Stimulated activated CD4-positive, alpha-beta T cell treated with anti-CD3 and anti-CD28 coated beads, Interleukin-12 subunit alpha, Interleukin-12 subunit beta, amount 100 ng/mL, for 48 hours (primary cell): ENCODE measurements at places on chromosomes 5 and 9.
A peak's percentile ranks its signal among the peaks of the same experiment; 100 is the strongest.

GRCh38 chr5:68424799-68425537, 209.4 kb downstream of the PIK3R1 start:
- DNase-seq: no peak

DNA sequence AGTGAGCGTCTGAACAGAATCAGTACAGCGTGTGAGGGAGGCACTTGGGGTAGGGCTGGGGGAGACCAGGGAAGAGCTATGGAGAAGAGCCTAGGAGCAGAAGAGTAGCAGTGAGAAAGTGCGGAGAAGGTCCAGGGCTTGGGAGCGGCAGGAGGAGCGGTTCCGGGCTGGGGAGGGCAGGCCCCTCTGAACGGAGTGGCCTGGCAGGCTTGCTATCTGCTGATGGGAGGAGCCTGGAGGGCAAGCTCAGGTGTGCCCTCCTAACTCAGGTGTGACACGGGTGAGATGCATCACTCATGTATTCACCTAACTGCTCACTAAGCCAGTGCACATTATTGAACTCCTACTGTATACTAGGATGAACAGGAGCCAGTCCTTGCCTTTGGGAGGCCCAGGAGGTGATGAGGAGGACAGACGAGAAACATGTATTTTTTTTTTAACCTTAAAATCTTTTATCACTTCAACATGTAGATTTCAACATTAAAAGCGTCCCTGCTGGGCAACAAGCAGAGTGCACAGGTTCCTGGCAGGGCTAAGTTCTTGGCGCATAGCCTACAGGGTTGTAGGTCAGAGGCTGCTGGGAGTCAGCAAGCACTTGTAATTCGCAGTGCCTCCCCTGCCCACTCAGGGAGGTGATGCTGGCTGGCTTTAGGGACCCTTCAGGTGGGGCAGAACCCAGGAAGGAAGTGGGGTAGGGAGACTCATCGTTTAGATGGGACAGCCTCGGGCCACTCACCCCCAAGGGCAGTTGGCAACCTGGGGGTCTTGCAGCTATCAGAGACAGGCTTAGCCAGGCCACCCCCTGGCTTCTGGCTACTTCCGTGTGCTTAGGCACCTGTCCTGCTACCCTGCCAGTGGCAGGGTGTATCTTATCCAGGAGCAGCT, 55.5 kb downstream of the TMOD1 start:
- no peak for DNase-seq

GRCh38 chr9:83622433-83622938, 457 bp upstream of the IDNK start:
- DNase-seq: peak; percentile 26

DNA sequence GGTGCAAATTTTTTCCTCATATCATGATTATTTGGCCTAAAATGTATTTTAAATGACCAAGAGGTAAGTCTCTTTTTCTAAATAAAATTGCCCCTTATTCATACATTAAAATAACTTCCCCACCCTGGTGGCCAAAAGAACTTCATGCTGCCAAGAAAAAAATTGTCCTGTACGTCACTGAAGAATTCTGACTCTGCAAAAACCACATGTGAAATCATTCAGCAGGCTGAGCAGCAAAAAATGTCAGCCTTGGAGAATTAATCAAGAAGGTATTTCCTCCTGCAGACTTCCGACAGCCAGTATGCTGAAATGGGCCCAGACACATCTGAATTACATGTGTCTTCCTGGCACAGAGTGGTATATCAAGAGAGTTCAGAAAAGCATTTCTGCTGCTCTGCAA, 94.6 kb upstream of the HMHB1 start:
- no peak for DNase-seq

DNA sequence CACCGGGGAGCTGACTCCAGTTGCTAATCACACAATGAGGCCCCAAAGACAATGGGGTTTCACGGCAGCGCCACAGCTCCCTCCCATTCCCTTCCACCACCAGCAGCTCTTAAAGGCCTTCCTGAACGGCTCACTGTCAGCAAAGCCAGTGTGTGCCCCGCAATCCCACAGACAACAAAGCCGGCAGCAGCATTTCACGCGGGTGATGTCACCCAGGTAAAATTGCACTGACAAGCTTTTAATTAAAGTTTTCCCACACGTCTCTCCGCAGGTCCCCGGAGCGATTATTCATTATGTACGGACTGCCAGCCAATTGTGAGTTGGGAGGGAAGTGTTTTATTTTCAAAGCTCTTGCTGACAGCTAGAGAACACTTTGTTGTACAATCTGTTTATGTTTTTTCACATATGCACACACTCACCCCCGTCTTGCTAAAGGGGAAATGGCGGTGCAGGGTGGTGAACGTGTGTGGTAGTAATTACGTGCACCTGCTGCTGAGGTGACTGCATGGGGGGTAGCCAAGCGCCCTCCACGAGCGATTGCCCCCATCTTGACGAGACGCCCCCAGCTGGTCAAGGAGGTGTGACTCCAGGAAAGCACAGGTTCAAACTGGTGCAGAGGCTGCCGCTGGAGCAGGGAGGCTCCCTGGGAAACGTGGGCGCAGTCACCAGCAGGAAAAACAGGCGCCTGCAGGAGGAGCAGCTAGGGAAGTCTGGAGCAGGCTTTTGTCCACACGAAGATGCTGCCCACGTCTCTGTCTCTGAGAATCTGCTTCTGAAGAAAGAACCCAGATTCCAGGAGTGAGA, 65.0 kb downstream of the IRX2 start:
- DNase-seq: no peak

DNA sequence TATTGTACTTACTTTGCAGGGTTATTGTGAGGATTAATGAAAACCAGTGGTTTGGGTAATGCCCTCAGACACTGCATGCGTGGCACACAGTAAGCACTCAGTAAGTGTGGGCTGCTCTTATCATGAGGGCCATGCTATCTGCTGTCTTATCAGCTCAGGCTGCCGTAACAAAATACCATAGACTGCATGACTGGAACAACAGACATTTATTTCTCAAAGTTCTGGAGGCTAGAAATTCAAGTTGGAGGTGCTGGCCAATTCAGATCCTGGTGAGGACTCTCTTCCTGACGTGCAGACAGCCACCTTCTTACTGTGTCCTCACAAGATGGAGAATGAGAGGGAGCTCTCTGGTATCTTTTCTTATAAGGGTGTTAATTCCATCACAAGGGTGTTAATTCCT, 23.9 kb upstream of the SH3PXD2B start:
- DNase-seq: no peak
